Regular cardiac myocyte (primary cell): ENCODE measurements at places on chromosomes 12 and 14. TPM values are rescaled to one million over a fixed set of nuclear protein-coding genes. Genes with fewer than 3 reads are reported as not detected.

RIMBP2 gene
- total RNA-seq = under 0.01 TPM in 1 of 2 replicates, not detected in the other

ANKRD33 gene
- under 0.01 and 0.38 TPM in 2 replicates for total RNA-seq

AMN gene
- under 0.01 and 0.56 TPM in 2 replicates for total RNA-seq

SLC17A8 gene
- not detected in 2 replicates for total RNA-seq

NKX2-1 gene
- not detected in 2 replicates for total RNA-seq

CLEC9A gene
- total RNA-seq = not detected in 2 replicates
